NCI-H146 (cell line): ENCODE measurements at places on chromosomes 1 and 21.
A peak's percentile ranks its signal among the peaks of the same experiment; 100 is the strongest.

GRCh38 chr1:15436881-15437442 is 1.3 kb upstream of the CTRC start:
- DNase-seq = peak; percentile 34

GRCh38 chr1:14650951-14651350 is 52.5 kb downstream of the KAZN start:
- DNase-seq = no peak

DNA sequence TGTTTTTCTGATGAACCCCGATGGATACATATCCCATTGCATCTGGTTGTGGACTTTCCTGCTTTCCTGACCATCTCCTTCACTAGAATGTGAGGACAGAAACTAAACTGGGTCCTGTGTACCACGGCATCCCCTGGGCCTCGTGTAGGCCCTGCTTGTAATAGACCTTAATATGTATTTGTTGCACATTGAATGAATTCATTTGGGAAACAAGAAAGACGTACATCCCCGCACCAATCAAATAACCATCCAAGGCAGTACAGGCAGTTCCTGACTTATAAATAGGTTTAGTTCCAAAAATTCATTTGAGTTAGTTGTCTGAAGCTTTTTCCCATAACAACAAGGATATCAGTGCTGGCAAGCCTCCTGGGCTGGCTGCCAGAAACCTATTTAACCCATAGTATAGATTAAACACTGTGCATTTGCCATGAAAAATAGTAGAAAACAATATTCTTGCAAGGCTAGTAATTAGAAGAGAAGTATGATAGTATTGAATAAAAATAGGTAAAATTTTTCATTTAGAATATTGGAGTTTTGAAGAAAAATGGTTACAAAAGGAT is 81.8 kb upstream of the CD34 start:
- DNase-seq = no peak

- no peak for DNase-seq
Observed at GRCh38 chr1:197923038-197923437, 5.9 kb downstream of the LHX9 start.

DNA sequence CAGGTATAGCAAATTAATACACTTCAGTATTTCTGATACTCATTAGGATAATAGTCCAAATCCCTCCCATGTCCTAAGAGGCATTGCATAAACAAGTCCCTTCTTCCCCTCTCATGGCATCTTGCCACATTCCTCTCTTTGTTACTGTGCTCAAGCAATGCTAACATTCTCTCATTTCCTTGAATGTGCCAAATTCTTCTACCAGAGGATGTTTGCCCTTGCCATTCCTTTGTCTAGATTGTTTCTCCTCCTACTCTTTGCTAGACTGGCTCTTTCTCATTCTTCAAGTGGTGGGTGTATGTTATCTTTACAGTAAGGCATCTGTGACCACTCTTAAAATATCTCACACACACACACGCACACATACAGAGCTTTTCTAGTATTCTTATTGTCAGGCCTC is 621.0 kb upstream of the CXADR start:
- no peak for DNase-seq

GRCh38 chr1:154614247-154614646 is 6.3 kb upstream of the ADAR start:
- DNase-seq = no peak

GRCh38 chr1:38527373-38527966 is 332.1 kb downstream of the RRAGC start:
- DNase-seq = no peak

- DNase-seq = no peak
Observed at GRCh38 chr1:65179148-65179547, 31.1 kb downstream of the AK4 start.

DNA sequence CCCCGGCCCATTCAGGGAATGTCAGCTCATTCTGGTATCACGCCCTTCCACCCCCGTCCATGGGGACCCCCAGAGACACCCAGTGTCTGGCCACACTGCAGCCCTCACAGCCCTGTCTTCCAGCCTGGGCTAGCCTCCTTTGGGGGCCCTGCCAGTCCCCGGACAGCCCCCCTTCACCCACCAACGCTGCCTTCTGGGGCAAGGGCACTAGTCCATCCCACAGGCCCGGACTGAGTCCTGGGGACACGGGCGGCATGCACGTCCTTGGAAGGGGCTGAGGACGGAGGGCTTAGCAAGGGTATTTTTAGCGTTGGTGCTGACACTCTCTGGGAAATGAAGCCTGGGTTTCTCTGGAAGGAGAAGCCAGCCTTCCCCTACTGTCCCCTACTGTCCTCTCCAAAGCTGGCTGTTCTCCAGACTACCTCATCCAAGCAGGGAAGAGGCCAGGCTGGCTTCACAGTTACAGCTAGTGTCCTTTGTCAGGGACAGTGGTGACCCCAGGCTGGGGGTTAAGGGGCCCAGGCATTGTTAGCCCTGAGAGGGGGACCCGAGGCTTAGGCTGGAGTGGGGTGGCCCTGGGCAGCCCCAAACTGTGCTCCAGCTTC is 39.5 kb downstream of the COQ8A start:
- no peak for DNase-seq

DNA sequence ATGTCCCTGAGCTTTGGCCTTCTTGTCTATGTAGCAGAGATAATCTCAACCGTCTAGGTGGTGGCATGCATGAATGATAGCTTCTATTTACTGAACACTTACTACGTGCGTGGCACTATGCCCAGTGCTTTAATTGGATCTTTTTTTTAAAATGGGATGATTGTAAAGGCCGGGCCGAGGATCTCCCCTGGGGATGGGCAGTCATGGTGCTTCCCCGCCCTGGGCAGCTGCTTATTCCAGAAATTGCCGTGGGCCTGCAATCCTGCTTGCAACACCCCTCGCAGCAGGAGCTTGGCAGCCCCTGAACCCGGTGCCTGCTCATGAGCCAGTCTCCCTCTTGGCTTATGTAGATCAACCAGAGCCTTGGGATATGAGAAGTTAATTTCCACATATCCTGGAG is 360.7 kb downstream of the CAMTA1 start:
- DNase-seq = no peak

DNA sequence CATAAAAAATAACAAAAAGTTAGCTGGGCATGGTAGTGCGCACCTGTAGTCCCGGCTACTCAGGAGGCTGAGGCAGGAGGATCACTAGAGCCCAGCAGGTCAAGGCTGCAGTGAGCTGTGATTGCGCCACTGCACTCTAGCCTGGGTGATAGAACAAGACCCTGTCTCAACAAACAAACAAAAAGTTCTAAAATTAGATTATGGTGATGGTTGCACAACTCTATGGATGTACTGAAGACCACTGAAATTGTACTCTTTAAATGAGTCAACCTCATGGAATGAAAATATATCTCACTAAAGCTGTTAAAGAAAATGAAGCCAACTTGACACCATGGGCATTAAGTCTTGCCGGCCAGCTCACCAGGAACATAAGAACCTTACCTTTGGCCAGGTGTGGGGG is 9.1 kb downstream of the MRAP start:
- DNase-seq = no peak

DNA sequence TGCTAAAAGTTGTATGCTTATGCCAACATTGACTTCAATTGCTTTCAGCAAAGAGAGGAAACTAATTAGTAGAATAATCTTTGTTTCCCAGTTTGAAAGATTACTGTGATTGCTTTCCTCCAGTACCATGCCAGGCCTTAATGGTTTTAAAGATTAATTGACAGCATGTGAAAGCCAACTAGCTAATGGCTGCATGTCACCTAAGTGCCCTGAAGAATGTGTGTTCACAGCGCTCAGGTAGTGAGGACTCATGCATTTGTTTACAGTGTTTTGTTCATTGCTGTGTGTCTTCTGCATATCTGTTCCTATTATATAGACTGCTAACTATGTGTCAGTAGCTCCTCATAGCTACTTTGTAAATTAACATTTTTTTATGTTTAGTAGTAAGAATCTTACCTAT is 335.6 kb downstream of the LRRIQ3 start:
- DNase-seq = peak; percentile 4

DNA sequence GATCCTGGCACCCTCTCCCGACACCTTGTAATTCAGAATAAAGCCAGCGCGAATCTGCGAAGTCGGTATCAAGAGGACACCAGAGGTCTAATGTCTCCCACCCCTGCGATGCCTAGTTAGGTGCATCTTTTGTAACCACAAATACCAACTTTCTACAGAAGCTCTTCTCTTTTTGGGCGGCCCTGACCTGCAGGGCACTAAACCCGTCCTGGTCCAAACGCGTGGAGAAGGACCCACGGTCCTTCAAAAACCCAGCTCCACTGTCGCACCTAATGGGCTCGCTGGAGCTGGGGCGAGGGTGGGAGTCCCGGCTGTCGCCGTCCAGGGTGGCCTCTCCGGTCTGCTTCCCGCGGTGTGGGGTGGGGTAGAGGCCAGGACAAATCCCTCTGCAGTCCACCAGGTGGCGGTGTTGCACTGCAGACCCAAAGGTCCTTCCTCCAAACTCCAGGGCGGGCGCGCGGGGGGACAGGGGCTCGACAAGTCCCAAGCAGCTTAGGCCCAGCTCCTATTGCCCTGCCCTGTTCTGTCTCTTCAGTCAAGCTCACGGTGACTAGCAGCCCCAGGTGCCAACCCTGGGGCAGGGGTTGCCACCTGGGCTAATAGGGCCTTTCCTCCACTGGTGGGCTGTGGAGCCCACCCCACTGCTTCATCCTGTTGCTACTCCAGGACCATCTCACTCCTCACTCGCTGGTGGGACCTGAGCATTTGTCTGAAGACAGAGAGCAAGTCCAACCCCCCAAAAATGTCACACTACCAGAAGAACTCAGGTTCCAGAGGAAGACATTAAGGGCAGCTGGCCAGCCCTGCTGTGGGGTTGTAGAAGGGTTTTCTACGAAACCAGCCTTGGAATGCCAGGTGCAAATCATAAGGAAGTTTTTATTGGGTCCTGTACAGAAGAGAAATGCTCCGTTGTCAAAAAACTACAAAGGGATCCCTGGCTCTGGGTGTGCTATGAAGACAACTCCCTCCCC is 2.8 kb downstream of the HES3 start:
- peak; percentile 75 for DNase-seq

- peak; percentile 79 for DNase-seq
Observed at GRCh38 chr1:36083635-36084496, at the start of gene TEKT2. TSS of gene TEKT2 (plus strand) at chr1:36084094. CDS start at chr1:36084922, 828 bp downstream.

GRCh38 chr1:83516369-83516768 is 482.6 kb downstream of the TTLL7 start:
- DNase-seq = no peak

GRCh38 chr1:35451125-35451528 is 106.1 kb downstream of the KIAA0319L start:
- DNase-seq = peak; percentile 37

GRCh38 chr1:236809148-236809547 is 14.1 kb downstream of the MTR start:
- DNase-seq = no peak

DNA sequence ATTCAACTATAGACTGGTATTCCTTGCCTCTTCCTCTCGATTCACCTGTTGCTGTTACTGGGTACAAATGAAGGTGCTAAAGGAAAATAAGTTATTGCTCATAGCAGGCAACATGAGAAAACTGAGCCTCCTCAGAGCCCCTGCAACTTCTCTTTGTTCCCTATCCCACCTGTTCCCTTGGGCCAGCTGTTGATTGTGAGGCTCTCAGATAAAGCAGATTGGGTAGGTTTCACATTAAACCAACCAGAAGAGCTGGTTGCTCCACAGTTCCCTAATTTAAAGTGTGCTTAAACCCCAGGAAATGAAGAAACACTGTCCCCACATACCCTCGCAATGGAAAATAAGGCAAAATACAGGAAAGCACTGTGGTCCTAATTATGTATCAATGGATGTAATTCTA is 4.8 kb downstream of the DEDD start:
- no peak for DNase-seq

- no peak for DNase-seq
Observed at GRCh38 chr1:19925342-19926070, 2.1 kb upstream of the PLA2G2E start.

- peak; percentile 92 for DNase-seq
Observed at GRCh38 chr1:241423541-241424479, 66.8 kb upstream of the RGS7 start.

DNA sequence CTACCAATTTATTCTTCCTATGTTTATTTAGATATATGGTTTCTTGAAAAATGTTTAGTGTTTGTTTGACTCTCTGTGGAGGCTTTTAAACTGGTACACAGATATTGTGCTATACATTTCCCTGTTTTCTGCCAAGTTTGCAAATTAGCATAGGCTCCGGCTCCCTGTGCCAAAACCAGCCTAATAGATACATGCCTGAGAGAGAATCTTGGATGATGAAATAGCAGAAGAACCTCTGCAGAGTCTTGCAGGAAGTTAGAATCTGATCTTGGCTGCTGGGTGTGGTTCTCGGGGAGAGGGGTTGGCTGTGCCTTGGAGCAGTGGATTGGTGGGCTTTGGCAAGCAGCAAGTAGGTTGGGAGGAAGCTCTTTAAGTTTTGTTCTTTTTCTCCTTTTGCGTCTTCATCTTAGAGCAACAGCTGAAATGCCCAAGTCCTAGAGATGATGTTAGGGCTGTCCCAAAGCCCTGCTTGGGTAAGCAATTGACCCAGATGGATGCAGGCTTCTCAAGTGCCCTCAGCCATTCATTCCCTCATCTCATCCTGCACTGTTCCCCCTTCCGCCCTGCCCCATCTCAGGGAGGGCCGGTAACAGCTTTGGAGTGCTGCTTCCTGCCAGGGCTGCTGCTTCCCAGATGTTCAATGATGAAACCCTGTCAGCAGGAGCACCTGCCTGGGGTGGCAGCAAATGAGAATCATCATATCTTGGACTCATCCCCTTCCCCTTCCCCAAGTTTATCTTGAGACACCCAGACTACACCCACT is 9.3 kb downstream of the PLA2G2A start:
- DNase-seq = no peak

DNA sequence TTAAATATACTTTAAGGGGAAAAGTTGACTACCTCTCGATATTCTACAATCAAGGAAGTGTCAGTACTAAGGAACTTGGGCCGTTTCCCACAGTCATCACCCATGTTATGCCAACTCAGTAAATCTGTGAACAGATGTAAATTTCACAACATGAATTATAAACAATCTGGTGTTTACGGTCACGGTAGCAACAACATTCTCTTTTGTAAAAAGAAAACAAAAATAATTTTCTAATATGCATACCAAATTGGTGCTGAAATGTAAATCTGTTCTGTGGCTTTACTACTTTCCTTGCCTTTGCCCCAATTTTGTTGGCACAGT is 1.2 kb downstream of the SH3GLB1 start:
- no peak for DNase-seq

- DNase-seq = no peak
Observed at GRCh38 chr1:207810173-207810572, 58.3 kb downstream of the CD46 start.

DNA sequence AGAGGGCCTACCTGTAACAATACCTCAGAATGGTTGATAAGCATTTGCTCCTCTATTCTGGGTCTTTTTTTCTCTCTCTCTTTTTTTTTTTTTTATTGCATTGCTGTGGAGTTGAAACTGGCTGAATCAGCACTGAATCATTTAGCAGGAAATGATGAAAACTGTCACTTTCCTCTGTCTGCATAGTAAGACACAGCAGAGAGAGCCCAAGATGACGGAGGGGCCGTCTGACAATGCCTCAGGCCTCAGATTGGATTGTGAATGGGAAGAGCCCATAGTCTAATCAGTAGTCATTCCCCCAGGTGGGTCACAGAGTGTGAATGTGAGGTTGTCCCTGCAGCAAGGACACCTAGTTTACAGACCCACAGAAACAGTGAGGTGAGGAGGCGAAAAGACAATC is 193.2 kb upstream of the PLXNA2 start:
- DNase-seq = no peak

- DNase-seq = no peak
Observed at GRCh38 chr1:165055581-165055980, 300.9 kb downstream of the LMX1A start.
